ENCODE measurements at places on chromosomes 3 and 15. TPM values are rescaled to one million over a fixed set of nuclear protein-coding genes. Genes with fewer than 3 reads are reported as not detected.

- no peak for DNase-seq
These were observed 67.6 kb downstream of the DAPK2 start for GRCh38 chr15:63978511-63979261.

DNA sequence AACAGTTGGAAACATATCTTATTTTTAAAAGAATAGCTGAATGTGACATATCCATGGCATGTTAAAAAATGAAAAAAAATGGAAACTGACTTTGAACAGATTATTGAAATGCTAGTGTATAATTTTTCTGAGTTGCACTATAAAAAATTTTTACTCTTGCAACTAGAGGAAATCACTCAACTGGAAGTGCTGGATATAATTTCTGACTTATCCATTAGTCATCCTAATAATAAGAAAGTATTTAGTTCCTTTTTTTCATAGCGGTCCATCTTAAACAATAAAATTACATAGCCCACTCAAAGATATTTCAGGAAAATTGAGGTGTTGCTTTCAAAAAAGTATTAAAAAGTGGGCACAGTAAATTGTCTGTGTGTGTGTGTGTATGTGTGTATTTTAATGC is 80.7 kb downstream of the MBNL1 start:
- DNase-seq: no peak

DNA sequence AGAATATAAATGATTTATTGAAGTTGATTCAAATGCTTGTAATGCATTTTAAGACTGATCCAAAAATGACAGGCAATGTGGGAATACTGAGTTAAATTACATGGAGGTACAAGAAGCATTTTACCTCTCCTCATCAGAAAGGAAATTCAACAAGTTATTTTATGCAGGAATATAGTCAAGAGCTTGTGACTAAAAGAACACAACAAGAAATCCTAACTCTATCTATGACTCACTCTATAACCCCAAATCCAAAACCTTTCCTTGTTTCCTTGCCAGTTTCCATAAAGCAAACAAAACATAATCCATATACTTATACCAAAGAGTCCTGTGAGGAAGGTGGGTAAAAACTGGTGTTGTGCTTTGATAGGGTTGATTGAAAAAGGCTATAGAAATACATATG is 30.8 kb downstream of the SIN3A start:
- no peak for DNase-seq

DNA sequence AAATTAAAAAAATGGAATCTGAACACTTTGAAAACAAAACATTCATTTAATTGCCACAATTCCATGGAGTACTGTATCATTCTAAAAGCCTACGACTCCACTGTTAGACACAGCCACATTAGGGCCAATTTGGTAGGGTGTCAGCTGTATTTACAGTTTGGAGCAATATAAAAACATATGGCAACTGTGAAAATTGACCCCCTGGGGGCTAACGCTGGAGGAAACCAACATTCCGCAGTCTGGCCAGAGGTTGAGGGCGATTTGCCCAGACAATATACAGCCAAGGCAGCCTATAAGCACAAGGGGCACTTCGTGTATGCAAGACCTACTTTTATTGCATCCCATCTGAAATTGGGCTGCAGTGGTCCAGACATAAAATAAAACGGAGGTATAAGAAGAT is 476.5 kb upstream of the WNT5A start:
- no peak for DNase-seq

DNA sequence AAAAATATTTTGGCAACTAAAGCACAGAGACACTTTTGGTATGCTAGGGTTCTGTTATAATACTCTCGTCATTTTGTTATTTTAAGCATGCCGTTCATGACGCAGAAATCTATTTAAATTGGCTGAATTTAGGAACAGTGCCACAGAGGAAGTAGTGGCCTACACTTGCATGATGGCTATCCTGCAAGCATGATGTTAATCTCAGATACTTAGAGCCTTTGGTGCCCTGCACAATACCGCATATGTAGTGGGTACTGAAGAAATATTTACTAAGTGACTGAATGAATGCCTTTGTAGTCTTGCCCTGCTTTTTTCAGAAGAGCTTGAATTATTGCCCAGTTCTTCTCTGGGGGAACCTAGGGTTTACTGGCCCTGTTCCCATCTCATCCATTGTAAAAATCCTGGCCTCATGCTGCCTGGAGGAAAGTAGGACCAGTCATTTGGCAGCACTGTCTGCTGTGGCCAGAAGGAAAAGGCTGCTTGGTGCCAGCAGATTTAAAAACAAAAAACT is 79.0 kb downstream of the SERPINI1 start:
- DNase-seq: no peak

DNA sequence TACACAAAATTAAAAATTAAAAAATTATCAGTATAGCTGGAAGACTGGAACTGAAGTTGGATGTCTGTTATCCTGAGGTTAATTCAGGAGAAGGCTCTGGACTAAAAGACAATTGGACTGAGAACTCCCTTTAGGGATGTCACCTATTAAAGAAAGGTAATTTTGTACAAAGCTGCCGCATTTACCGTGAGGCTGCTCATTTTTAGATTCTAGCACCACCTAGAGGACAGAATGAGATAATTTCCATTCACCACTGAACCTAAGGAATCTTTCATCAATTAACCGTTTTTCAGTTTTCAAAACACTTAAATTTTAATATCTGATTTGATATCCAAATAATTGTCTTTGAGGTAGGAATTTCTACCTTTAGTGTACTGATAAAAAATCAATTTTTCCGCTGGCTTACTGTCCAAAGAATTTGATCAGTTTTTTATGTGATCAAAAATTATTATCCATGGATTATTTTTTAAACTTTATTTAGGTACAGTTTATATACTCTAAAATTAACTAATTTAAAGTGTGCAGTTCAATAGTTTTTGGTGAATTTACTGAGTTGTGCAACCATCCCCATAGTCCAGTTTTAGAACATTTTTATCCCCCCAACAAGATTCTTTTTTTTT is 106.7 kb upstream of the TNIK start:
- no peak for DNase-seq

- no peak for DNase-seq
These were observed 42.3 kb downstream of the KCNH8 start for GRCh38 chr3:19190602-19191001.

DNA sequence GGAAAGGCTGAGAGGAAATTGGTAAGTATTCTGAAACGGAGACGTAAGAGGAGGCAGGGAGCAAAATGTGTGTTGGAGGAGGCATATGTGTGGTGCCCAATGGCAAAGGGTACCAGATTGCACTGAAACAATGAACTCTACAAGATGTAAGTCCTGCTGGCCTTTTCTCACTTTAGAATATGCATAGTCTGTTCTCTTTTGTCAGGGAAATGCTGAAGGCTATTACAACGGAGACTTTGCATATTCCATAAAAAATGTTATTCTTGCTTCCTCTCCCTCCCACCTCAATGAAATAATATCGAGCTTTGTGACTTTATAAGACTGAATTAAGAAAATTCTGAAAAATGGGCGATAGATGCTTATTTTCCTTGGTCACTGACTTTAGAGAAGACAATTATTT is 85.9 kb downstream of the PEX5L start:
- DNase-seq: no peak

The SKOR1 gene
- 2.8 TPM for total RNA-seq

DNA sequence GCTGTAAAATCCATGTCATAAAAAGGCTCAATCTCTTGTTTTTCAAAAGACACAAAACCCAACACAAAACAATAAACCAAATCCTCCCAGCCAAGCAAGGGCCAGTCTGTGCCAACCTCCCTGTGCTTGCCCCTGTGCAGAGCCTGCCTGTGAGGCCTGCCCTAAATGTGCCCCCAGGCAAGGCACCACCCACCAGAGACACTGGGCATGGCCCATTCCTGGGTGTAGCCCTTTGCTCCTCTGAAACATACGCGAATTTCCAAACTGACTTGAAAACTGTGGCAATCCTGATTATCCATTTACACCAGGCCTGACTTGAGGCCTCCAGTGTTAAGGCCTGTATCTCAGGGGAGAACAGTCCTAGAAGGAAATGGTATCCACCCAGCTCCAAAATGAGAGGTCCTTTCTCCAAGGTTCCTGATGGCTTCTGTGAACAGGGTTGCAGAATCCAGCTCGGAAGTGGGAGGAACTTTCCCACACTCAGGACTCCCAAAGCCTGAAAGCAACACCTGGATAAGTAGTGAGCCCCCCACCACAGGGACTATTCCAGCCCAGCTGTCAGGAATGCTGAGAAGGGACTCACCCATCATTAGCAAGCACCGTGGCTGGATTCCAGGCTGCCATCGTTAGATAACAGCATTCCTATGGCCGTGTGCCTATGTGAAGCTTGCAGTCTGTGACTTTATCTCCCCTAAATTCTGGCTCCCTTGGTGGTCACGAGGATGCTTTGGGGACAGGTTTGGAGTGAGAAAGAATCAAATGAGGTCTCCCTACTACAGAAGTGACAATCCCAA is 61.8 kb downstream of the CACNA2D2 start:
- no peak for DNase-seq

The C3orf20 gene
- total RNA-seq: 0.10 TPM

DNA sequence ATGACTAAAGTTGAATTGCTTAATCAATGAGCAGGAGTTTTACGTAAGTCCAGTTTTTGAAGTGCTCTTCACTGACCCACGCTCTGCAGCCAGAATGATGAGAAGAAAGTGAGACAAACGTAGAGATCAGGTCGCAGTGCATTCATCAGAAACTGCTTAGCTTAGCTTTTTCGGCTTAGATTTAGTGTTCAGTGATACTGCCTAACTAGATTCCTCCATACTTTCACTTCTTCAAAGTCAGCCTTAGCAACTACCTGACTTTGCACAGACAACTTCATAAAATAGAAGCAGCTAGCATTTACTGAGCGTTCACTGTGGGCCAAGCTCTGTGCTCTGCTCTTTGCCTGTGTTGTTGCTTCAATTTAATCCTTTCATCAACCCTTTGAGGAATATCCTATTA is 116.1 kb downstream of the KCNH8 start:
- no peak for DNase-seq

- DNase-seq: no peak
These were observed 48.8 kb upstream of the MEIS2 start for GRCh38 chr15:37149146-37149545.

DNA sequence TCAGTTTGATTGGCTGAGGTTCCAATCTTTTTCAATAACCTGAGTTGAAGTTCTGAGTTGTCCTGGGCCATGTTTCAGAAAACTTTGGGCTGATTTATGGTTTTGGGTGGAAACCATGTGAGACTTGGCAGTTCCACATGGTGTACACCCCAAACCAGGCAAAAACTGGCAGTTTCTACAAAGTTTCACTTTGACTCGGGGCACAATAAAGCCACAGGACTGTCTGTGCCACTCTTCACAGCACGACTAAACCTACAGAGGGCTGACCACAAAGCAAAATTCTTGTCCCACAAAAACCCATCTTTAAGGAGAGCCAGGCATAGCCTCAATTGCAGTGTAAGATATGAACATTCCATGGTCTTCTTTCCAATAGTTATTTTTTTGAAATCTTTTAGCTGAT is 155.0 kb downstream of the DUT start:
- DNase-seq: no peak

DNA sequence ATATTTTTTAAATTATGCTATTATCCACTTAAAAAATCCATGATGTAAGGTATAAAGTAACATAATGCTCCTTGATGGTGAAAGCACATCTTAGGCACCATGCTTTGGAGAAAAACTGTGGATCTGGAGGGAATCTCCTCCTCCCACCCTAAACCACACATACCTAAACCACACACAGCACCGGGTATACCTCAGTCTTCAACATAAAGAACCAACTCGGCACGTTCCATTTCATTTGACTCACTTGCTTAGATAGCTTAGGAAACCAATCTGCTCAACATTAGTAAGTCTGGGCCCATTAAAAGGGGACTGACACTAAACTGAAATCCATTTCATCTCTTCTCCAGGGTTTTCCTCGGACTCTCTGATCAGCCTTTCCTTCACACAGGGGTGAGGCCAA is 945.7 kb upstream of the CFAP20DC start:
- DNase-seq: no peak

GRCh38 chr15:85570336-85570735 is 189.9 kb downstream of the AKAP13 start:
- DNase-seq: no peak

DNA sequence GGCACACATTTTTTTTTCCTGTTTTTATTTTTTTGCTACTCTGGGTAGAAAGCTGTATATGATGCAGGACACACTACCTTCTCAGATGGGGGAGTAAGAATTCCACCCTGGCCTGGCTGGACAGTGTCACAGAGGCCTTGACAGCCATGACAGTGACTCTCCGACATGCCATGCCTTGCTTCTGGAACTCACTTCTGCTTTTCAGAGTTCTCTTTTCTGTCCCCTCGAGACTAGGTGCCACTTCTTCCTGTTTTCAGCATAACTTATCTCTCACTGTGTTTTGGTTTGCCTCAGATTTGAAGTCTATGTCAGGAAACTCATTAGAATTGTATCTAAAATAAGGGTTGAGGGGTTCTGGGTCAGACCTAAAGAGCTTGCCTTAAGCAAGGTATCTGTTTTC is 69.1 kb upstream of the SEC13 start:
- no peak for DNase-seq

DNA sequence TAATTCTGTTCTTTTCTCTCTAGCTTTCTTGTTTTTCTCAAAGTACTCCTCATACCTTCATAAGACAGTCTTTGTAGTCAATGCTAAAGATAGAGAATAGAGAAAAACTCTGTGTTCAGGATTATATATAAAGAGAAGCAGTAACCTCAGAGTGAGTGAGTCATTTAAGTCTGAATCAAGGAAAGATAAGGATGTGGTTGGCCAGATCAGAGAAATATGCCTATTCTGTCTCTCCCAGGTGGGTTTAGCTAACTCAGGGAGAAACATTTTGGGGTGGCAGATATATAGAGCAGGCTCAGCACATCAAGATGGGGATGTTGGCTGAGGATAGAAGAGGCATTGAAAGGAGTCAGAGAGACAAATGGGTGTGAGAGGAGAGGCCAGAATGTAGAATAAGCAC is 31.4 kb downstream of the GTF2E1 start:
- DNase-seq: no peak

The PCLAF gene
- 2.2 TPM for total RNA-seq

GRCh38 chr3:16884084-16884747 is 539 bp upstream of the PLCL2 start:
- peak; percentile 93 for DNase-seq

All from upper lobe of left lung (tissue), 6 donors.